A549 (cell line): ENCODE measurements at places on chromosomes 5 and 9.

DNA sequence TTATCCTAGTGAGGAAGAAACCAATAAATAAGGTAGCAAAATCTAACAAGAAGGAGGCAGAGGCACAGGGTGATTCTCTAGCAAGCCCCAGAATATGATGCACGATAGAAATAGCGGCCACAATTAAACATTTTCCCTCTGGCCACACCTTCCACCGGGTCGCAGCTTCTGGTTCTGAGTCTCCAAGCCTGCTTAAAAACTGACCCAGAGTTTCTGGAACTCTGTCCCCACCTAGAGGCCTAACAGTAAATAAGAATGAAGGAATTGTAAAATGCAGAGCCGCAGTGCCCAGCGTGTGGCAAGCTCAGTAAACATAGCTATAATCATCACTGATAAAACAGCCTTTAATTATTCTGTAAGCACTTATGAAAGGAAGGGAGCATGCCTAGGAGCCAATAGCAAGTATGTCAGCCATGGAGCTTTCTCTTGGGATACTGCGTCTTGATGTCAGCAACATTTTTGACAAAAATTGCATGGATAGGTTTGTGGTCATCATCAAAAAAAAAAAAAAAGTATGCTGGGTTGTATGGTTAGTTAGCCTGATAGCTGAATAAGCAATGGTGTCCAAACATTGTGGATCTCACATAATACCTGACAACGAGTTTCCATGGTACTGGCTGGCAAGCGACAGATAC, 465.5 kb downstream of the DNAH5 start:
- peak; percentile 50 for DNase-seq

DNA sequence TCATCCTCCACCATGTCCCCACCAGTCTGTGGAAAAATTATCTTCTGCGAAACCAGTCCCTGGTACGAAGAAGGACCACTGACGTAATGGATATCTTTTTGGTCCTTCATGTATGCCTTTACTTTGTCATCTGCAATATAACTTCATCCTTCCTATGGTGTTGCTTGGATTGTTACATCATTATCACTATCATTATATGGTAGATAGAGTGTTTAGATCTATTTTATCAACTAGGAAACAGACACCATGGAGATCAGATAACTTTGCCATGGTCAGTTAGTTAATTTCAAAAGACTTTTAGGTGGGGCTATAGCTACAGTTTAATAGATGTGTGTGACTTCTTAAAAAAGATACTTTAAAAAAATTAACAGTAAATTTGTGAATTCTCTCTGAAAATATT, 23.8 kb upstream of the CAMLG start:
- no peak for DNase-seq

- no peak for DNase-seq
Measured at GRCh38 chr9:124261736-124262648, 4.2 kb downstream of the NEK6 start.

- peak; percentile 13 for DNase-seq
Measured at GRCh38 chr9:96553070-96553469, 66.6 kb downstream of the CDC14B start.

- DNase-seq: peak; percentile 20
Measured at GRCh38 chr9:125126019-125126746, 17.1 kb downstream of the SCAI start.

DNA sequence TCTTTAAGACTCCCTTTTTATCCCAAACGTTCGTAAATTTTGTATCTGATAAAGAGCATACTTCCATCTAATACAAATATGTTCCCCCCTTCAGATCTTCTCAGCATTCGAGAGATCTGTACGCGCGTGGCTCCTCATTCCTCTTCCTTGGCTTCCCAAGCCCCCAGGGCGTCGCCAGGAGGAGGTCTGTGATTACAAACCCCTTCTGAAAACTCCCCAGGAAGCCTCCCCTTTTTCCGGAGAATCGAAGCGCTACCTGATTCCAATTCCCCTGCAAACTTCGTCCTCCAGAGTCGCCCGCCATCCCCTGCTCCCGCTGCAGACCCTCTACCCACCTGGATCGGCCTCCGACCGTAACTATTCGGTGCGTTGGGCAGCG, 19.9 kb downstream of the CDKN2A start:
- no peak for DNase-seq

- peak; percentile 65 for DNase-seq
Measured at GRCh38 chr5:142839711-142840346, 69.7 kb downstream of the ARHGAP26 start.

- no peak for DNase-seq
Measured at GRCh38 chr5:5522336-5522735, 99.9 kb downstream of the ICE1 start.

- no peak for DNase-seq
Measured at GRCh38 chr9:130785053-130785452, 50.0 kb upstream of the ABL1 start.

- no peak for DNase-seq
Measured at GRCh38 chr5:43309637-43310036, 3.6 kb downstream of the HMGCS1 start.

DNA sequence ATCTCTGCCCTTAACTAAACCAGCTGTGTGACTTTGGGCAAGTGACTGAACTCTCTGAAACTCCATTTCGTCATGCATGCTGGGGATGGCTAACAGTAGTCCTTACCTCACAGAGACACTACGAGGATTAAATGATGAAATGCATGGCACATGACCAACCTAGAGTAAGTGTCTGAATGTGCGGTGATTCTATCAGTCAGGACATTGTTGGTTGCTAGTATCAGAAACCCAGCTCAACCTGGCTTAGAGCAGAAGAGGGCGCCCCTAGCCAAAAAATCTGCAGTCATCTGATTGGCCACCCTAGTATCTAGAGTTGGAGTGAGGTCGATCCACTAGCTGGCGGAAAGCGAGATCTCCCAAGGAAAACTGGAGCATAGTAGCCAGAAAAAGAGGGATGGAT, 25.2 kb downstream of the NEURL1B start:
- peak; percentile 36 for DNase-seq

- no peak for DNase-seq
Measured at GRCh38 chr5:68680366-68680765, 413.4 kb upstream of the SLC30A5 start.

DNA sequence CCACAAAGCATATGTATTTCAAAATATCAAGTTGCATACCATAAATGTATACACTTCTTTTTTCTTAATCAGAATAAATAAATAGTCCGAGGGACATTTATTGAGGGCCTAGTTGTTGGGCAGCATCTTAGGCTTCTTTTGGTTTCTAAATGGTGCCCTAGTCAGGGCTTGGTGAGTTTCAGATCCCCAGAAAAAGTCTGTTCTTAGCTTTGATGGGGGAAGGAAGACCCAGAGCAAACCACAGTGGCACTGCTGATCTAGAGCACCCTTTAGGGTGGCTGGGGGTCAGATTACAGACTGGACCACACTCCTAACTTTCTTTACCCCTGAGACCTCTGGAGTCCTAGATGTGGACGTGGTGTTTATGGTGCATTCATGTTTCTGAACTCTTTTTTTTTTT, 97.8 kb downstream of the C9orf152 start:
- DNase-seq: no peak

- no peak for DNase-seq
Measured at GRCh38 chr9:126406075-126406667, 79.5 kb downstream of the MVB12B start.

- DNase-seq: peak; percentile 38
Measured at GRCh38 chr9:4796988-4797853, 4.5 kb downstream of the RCL1 start.
